Activated T-cell treated with anti-CD3 and anti-CD28 coated beads, Interleukin-2, amount 50 U/mL, for 72 hours (primary cell): ENCODE measurements at places on chromosomes 3 and 15. TPM values are rescaled to one million over a fixed set of nuclear protein-coding genes. Genes with fewer than 3 reads are reported as not detected.

- DNase-seq: no peak
Measured at GRCh38 chr3:143974271-143975238, 2.9 kb downstream of the DIPK2A start.

DNA sequence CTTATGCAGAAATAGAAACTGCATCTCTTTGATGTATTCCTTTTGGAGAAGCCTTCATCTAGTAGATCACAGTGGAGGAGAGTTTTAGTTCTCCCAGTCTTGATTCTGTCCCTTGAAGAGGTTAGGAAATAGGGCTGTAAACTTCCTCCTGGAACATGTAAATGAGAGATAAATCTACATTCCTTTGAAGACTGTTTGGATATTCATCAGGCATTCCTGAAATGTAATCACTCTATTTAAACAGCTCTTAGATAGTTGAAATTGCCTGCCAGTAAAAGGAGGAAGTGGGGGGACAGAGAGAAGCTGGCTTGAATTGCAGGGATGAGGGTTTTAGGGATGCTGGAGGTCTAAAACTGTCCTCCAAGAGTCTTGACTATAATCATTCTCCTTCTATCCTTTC, 254.3 kb upstream of the LRRC3B start:
- no peak for DNase-seq

Gene HEXA
- total RNA-seq: 87.6 TPM

DNA sequence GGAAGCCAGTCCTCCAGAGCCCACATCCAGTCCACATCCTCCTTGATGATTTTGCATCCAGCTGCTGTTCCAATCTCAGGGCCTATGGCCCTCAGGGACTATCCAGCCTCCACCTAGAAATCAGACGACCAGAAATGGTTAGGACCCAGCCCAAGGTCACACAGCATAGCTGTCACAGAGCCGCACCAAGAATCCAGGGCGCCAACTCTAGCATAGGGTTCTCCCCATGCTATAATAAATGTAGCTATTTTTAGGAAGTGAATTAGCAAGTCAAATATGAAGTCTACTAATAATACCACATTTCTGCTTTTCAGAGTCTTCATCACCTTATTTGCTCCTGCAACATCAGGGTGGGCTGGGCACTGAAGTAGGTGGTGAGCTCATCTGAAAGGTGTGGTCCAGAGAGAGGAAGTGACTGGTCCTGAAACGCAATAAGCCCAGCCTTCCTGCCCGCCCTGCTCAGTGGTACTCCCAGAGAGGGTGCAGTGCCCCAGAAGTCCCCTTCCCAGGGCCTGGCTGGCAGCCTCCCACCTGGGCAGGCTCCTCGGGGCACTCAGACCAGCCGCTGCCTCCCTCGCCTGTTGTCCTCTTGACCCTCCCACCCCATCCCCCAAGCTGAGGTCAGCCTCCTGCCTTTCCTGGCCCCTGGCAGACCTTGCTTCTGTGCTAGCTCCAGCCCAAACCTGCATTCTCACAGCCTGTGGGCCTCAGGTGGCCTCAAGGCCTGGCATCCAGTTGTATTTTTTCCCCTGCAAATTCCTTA, 17.6 kb upstream of the CYP11A1 start:
- peak; percentile 71 for DNase-seq

Gene RARRES1
- total RNA-seq: not detected

Gene CACNA2D3
- not detected for total RNA-seq

- no peak for DNase-seq
Measured at GRCh38 chr3:20125897-20126296, 60.1 kb downstream of the SGO1 start.

DNA sequence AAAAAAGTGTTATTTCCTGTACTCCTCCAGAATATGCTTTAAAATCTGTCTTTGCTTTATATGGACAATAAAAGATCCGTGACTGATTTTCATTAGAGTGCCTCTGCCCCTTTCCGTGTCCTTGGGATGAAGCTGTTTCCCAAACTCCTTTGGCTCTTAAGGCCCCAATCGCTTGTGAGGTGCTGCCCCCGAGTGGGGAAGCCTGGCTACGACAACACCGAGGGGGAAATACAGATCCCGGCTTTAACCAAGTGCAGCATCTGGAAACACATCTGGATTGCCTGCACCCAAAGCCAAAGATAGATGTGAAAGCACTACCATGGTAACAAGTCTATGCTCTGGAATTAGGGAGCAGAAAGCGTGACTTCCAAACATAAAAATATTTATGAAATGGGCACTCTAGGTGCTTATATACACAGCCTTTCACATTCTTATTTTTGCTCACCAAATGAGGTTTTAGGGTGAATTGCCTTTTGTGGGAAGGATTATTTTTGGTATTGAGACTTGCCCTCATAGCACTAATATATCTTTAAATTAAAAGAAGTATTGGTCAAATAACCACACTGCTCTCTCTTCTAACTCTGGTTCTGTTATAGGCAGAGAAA, 40.6 kb upstream of the ADCY5 start:
- peak; percentile 49 for DNase-seq

Gene CLSTN2
- not detected for total RNA-seq

Gene CDHR4
- 0.39 TPM for total RNA-seq

DNA sequence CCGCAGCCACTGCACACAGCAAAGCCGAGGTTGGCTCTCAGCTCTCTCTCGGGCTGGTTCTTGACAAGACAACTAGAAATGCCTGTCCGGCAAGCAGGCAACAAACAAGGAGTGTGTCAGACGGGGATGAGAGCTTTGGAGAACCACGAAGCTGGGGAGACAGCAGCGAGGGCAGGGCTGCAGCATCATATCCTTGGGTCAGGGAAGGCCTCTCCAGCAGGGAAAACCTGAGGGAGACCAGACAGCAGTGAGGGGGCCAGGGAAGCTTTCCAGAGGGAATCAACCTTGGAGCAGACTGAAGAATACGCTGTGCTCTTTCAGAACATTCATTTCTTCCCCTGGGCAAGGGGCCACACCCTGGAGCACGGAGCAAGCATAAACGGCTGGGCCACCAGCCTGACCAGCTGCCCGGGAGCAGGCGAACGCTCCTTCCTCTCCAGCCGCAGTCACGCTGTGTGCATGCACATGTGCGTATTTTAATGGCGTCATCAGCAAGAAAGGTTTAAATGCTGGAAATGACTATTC, 58.7 kb downstream of the CHSY1 start:
- DNase-seq: no peak

DNA sequence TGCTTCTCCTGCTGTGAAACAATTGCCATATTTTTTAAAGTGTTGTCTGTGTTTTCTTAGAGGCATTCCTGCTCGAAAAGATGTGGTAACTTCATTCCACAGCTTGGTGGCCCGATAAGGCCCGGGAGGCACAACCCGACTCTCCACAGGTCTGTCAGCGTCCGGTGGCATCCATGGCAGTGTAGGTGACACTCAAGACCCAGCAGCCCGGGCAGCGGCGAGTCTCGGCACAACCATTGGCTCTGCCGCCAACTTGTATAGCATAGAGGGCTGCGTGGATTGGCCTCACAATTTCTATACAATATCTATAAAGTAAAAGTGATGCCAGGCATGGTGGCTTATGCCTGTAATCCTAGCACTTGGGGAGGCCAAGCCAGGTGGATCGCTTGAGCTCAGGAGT, 262.3 kb upstream of the CHRNA7 start:
- no peak for DNase-seq

Gene GOLGA6D
- 0.55 TPM for total RNA-seq

- DNase-seq: no peak
Measured at GRCh38 chr3:125112981-125113380, 57.2 kb upstream of the HEG1 start.

Gene MUC20
- total RNA-seq: 7.8 TPM

Gene ACTC1
- total RNA-seq: not detected

GRCh38 chr3:164007765-164008164, 1070.5 kb downstream of the SI start:
- DNase-seq: no peak

DNA sequence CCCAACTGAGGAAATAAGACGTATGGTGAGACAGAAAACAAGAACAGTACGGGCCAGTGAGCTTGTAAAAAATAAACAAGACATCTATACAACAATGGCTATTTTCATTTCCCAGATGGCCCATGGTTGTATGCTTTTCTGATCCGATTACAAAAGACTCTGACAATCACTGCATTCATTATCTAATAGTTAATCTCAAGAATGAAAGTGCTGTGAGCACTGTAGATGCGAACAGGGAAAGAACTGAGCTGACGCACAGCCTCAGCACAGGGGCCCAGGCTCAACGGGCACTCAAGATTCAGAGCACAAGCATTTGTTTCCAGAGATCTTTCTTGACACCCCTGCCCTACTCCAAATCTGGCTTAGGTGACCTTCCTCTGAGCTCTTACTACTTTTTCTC, 6.9 kb downstream of the MTMR10 start:
- no peak for DNase-seq

- DNase-seq: no peak
Measured at GRCh38 chr3:137174514-137174913, 216.7 kb downstream of the IL20RB start.

- no peak for DNase-seq
Measured at GRCh38 chr15:70672081-70672480, 91.3 kb downstream of the UACA start.

Gene ROPN1
- total RNA-seq: not detected

DNA sequence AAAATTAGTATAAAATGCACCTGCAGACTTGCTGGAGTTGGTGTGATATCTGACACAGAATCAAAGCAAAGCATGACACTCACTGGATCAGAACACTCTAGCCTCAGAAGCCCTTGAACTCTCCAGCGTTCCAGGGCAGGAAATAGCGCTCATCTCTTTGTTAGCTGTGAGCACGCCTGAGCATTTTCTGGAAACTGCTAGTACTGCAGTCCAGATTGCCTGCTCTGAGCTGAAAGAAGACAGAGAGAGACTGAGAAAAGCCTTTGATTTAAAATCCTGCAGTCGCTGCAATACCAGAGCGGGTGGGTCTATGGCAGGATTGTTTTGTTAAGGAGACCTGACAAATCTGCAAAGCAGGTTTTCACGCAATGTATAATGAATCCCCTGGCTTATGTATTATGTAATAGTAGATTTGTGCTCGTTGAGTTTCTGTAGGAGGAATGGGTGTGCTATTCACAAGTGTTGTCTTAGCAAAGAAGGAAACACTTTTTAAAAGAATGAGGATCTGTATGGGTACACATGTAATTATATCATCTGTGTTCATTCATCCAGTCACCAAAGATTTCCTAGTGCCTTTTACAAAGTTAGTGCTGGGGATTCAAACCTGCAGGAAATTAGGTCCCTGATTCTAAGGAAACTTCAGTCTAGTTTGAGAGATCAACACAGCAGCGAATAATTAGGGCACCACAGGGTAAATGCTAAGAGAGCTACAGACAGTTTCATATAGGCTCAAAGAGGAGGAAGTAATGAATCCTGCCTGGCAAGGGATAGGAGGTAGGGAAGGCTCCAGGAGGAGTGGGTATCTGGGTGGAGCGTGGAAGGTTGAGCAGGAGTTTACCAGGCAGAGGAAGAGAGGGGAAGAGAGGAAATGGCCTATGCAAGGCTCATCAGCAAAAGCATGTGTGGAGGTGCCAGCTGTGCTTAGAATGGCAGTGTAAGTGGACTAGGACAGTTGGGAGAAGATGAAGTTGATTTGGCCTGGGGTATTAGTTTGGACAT, 26.1 kb upstream of the MGLL start:
- DNase-seq: no peak
